ENCODE measurements at places on chromosomes 2 and 18.

DNA sequence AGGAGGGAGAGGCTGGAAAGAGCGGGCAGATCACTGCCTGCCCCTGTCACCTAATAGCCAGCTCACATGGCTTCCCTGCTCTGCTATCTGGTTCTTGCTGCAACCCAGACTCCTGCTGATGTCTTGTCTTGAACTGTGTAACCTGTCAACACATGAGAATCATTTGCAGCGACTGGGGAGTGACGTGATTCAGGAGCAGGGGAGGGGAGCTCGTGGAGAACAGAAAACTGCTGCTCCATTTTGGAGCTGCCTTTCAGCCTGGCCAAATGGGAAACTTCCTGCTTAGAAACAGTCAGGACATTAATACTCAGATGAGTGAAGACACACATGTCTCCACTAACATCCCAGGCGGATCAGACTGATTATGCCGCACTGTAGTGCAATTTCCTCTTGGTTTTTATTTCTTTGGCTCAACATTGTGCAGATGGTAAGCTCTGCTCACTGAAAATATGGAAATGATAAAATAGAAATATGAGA is 38.1 kb downstream of the RPL37A start:
- DNase-seq = no peak

- DNase-seq = no peak
Observed at GRCh38 chr2:236661061-236661761, 91.6 kb downstream of the ACKR3 start.

- DNase-seq = no peak
Observed at GRCh38 chr2:47300081-47300480, 102.9 kb upstream of the MSH2 start.

DNA sequence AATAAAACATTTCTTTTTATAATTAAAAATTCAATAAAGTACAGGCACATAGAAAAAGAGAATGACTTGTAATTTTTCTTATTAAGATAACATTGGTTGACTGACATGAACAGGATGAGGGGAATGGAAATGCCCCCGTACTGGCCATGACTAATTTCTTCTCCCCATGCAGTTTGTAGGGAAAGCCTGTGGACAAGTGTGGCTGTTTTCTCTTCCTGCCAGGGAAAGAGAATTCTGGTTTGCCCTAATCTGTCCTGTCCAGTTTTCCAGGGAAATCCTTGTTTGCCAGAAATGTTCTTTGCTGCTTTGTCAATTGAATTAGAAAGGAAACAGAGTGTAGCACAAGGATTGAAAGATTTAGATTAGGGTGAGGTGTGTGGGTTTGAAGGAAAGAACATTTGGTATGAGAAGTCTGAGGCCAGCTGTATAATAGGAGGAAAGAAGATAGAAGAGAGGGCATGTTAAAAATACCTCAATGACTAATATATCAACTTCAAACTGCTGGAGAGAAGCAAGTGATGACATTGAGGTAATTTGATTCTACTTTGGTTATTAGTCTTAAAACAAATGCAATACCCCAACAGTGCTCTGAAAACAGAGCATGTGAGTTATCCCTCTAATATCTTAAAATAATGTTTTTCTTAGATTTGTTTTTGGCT is 593.9 kb upstream of the ZNF804A start:
- DNase-seq = no peak

- no peak for DNase-seq
Observed at GRCh38 chr2:14706201-14706600, 73.7 kb downstream of the LRATD1 start.

- no peak for DNase-seq
Observed at GRCh38 chr2:193187816-193188215, 993.1 kb upstream of the TMEFF2 start.

DNA sequence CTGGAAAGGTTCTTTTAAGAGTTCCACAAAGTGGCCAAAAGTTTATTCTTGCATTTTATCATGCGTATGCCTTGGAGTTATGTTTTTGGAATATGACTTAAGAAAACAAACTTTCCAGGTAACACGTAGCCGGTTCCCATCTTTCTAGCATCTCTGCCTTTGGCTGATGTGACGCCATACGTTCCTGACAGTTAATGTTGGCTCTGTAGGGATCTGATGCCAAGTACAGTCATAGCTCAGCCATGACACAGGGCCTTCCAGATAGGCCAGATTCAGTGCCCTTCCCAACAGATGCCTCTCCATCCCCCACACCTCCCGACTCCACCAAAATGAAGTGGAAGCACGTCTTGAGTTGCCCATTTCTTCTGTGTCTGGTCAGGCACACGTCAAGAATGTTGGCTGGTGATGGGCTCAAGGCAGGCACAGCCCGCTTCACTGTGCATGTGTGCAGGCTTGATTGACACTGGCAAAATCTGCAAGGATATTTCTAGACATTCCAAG is 51.0 kb upstream of the THOC1 start:
- no peak for DNase-seq

GRCh38 chr2:230666885-230667712 is 45.5 kb upstream of the CAB39 start:
- DNase-seq = no peak

DNA sequence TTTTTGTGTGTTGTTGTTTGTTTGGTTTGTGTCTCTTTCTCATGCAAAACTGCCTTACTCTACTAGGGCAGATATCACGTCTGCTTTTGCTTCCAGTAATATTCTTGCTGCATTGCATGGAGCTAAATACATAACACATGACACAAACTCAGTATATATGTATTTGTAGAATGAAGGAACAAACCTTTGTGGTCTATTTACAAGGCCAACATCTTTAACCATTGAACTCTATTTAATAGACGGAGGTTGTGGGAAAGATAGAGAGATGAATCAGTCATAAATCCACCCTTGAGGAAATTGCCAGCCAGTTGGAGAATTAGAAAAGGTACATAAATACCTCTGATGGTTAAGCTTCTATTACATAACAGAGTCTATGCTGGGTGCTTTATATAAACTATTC is 26.0 kb upstream of the IL1RL1 start:
- no peak for DNase-seq

GRCh38 chr18:79479116-79479760 is 83.5 kb downstream of the NFATC1 start:
- no peak for DNase-seq

GRCh38 chr18:64019922-64020756 is 50.3 kb downstream of the SERPINB8 start:
- DNase-seq = no peak

GRCh38 chr2:145018502-145018901 is 498.6 kb upstream of the ZEB2 start:
- DNase-seq = no peak

DNA sequence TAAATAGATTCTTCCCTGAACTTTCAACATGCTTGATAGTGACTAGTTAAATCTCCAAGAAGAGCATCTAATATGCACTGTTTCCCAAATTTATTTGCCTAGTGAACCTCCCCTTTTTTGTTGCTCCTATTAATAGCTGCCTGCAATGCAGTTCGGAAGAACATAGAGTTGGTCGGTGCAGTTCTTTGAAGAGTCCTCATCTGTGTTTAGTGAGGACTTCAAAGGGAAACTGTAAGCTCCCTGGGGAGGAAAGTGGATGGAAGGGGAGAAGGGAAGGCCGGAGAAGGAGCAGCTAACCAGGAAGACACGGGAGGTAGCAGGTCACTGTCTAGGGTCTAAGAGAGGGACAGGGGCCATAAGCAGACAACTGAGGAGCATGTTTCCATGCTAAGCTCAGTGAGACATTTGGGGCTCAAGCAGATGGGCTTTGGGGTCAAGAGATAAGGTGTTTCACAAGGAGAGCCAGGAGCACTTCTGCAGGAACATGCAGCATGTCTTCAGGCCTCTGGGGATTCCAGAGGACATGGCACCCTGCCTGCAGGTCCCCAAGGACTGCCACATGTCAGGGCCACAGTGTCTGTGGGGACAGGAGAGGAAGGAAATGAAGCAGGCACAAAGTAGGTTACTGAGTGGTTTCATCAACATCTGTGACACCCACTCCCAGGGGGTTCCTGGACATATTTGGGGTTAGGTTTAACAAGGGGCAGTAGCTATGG is 48.7 kb upstream of the ANXA4 start:
- no peak for DNase-seq

GRCh38 chr2:137801228-137801627 is 163.0 kb upstream of the HNMT start:
- no peak for DNase-seq

DNA sequence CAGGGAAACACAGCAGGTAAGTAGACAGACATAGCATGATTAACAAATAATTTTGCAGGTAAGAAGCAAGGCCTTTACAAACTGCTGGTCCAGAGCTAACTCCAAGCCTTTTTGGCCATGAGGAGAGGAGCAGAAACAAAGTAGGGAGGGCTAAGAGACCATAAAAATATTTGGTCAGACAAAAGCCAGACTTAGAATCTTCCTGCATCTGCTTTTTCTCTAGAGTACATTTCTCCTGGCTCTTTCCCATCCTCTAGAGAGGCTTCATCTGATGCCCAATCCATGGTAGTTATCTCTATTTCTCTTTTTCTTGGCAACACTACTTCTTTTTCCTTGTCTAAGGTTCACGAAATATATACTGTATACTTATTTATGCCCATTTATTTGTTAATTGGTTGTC is 577.1 kb downstream of the PIK3C3 start:
- DNase-seq = no peak

- no peak for DNase-seq
Observed at GRCh38 chr2:77007686-77008085, 514.5 kb downstream of the LRRTM4 start.

GRCh38 chr18:36661999-36662398 is 166.8 kb downstream of the TPGS2 start:
- no peak for DNase-seq

DNA sequence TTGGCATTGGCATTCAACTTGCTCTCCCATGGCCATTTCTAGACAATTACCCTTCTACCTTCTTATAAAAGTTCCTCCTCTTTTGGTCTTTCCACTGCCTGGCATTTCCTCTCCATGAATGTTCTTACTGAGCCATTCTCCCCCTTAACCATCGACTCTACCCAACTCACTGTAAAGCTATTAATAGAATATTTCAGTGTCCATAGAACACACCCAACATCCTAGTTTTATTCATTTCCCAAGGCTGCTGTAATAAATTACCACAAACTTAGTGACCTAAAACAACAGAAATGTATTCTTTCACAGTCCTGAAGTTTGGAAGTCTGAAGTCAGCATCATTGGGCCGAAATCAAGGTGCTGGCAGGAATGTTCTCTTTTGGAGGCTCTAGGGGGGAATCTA is 170.0 kb upstream of the ATP5MC3 start:
- no peak for DNase-seq

GRCh38 chr18:9951022-9951859 is 37.4 kb downstream of the VAPA start:
- peak; percentile 21 for DNase-seq

GRCh38 chr2:64634345-64635267 is 19.1 kb downstream of the SERTAD2 start:
- DNase-seq = no peak

DNA sequence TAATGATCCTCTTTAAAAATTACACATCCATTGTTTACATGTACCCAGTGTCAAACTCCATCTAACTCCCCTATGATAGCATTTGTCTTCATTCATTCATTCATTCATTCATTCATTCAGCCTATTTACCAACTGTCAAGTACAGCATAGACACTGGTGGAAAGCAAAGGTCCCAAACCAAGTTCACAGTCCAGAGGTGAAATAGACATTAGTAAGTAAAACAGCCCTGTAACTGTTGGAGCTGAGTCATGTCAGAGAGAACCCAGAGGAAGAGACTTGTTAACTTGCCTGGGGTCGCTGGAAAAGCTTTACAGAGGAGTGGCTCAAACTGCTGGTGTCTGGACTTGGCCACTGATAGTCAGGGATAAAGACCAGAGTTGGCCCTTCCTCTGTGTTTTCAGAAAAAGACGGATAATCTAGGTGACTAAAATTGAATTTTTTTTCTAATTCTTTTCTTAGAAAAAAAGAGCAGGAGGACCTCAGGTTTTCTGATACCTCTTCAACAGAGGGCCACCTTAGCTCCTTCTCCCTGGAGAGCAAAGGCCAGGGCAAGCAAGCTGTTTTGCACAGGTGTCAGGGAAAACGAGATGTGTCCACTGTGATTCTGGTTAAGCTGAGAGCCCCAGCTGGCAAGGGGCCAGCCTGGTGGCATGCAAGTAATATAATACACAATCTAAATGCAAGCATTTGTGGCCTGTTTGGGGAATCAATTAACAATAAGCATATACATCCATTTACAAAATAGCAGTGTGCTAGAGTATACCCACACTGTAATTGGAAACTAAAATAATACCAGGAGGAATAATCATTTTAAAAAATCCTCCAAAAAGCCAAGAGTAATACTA is 96.7 kb upstream of the SLC14A2 start:
- DNase-seq = no peak

- no peak for DNase-seq
Observed at GRCh38 chr2:85421260-85422071, 3.0 kb downstream of the SH2D6 start.

DNA sequence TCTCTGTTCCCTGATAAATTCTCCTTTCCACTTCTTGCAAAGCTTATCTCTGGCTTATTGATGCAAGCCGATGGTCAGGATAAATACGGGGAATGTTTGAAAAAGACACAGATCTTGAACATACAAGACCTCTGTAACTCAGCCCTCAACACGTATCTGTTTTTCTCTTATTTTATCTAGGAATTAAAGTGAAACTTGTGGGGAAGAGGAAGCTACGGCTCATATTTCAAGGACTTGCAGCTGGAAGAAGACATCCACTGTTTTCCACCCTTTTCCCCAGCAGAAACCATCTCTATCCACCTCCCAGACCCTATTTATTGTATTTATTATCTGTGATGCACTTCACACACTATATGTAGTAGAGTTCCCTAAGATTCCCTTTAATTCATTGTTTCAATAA is 98.4 kb upstream of the TANK start:
- no peak for DNase-seq

GRCh38 chr2:234166531-234166930 is 116.0 kb downstream of the SPP2 start:
- no peak for DNase-seq

DNA sequence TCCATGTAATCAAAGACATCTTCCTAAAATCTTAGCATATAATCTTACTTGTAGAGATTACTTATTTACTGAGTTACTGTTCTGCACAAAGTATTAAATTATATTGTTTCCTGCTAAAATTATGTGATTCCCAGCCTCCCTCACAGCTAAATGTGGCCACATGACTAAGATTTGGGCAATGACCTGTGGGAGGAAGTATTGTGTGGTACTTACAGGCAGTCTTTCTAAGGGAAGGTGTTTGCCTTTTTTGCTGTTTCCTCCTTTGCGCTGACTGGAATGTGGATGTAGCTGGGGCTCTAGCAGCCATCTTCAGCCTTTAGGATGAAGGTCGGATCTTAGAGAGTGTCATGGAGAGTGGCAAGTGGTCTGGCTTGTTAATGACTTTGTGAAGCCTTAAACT is 146.3 kb upstream of the APCDD1 start:
- DNase-seq = no peak

GRCh38 chr2:224724331-224724730 is 8.2 kb upstream of the CCDC195 start:
- DNase-seq = no peak

DNA sequence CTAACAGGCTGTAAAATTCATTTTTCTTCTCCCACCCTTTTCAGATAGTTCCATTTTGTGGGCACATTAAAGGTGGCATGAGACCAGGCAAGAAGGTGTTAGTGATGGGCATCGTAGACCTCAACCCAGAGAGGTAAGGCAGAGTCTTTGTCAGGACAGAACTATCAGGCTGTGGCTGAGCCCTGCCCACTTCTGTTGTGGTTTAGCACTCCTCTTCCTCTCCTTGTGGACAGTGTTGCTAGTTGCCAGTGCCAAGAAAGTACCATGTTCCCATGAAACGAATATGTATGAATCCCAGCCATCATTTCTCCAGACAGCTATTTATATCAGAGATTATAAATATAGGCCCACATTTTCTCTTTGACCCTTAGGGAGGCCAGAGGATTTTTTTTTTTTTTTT is 1.6 kb downstream of the LGALSL start:
- no peak for DNase-seq

- DNase-seq = no peak
Observed at GRCh38 chr18:61203151-61203550, 130.1 kb upstream of the CDH20 start.

All from NCI-H1417 treated with DMSO at 0.1 percent for 48 hours (cell line).